ENCODE measurements at places on chromosomes 6 and 20.
A peak's percentile ranks its signal among the peaks of the same experiment; 100 is the strongest.

- DNase-seq, result no peak
Observed at GRCh38 chr6:153698001-153698400, 341.0 kb upstream of the OPRM1 start.

- DNase-seq, result no peak
Observed at GRCh38 chr6:14518515-14519217, 401.1 kb downstream of the CD83 start.

GRCh38 chr6:35362200-35362599 lies 19.8 kb downstream of the PPARD start:
- no peak for DNase-seq

DNA sequence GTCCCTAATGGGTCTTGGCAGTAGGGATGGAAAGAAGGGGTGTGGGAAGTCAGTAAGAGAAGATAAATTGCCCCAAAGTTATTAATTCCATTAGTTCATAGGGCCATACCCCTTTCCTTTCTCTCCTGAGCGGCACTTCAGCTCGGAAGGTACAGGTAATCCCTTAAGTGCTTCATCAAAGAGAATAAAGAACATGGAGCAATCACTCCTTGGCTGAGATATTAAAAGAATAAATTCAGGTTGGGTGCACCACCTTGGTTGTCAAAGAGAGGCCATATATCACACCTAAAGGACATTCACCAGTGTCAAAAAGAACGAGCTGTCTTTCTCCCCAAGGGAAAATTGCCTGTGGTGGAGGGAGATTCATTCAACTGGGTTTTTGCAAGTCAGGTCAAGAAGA lies 87.5 kb downstream of the EDN3 start:
- DNase-seq, result no peak

DNA sequence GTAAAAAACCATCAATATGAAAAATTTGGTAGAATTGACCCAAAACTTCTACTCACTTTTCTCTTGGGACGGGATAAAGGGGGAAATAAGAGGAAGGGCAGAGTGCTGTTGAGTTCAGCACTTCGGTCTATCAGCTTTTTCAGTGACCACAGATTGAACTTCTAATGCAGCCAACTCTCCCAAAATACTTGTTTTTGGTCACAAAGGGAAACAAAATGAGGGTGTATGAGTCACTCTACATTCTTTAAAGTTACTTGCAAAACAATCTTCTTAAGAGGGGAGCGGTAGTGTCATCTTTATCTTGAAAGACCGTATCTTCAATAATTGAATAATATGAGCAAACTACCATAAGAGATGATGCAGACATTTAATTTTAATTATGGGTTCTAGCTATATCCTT lies 661.3 kb downstream of the CD109 start:
- no peak for DNase-seq

GRCh38 chr20:57030611-57031600 lies 235.5 kb downstream of the BMP7 start:
- DNase-seq, result no peak

- no peak for DNase-seq
Observed at GRCh38 chr6:141164042-141164743, 968.5 kb upstream of the GJE1 start.

DNA sequence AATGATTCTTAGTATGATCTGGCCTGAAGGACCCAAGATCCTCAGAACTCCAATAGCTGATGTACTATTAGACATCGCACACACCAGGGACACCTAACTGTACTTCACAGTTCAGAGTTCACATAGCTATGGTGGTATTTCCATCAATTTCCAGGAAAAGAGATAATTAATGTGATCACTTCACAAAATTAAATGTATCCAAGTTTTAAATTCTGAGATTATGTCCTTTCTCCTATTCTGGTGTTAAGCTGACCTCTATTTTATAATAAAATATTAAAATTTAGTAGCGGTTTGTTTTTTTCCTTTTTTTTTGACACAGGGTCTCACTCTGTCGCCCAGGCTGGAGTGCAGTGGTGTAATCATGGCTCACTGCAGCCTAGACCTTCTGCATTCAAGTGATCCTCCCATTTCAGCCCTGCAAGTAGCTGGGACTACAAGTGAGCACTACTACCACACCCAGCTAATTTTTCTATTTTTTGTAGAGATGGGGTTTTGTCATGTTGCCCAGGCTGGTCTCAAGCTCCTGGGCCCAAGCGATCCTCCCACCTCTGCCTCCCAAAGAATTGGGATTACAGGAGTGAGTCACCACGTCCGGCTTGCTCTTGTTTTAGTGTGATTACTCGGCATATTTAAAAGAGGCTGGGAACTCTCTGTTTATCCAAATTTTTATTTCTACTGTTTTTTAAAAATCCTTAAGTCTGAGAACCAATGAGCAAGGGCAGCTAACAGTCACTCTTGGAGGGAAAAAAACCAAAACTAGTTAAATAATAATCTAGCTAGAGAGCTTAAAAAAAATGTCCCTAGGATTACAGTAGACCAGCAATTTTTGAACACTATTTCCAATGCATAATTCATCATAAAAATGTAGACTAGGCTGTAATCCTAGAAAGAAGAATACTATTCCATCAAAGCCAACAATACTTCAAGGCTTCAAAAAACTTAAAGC lies 16.0 kb downstream of the KIF13A start:
- DNase-seq, result no peak

DNA sequence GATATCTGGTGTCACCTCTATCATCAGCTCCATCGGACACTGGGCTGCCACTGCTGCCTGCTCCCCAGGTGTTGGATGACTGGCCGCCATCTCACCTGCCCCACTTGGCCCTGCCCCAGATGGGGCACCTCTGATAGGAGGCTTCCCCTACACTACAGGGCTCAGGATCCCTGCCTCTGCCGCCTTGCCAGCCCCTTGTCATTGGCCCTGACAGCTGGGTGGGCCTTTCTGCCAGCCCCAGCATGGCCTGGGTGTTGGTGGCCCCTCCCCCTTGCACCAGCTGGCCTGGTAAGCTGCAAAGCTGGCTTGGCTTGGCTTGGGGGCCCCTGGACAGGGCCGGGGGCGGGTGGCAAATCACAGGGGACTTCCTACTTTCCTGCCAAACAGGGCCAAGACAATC lies 10.6 kb downstream of the PACSIN1 start:
- DNase-seq, result no peak

- DNase-seq, result no peak
Observed at GRCh38 chr20:40081653-40082052, 607.4 kb downstream of the MAFB start.

- DNase-seq, result peak; percentile 76
Observed at GRCh38 chr6:166950443-166950821, 5.9 kb downstream of the RNASET2 start.

GRCh38 chr6:117619178-117619577 lies 16.9 kb upstream of the GOPC start:
- DNase-seq, result no peak

DNA sequence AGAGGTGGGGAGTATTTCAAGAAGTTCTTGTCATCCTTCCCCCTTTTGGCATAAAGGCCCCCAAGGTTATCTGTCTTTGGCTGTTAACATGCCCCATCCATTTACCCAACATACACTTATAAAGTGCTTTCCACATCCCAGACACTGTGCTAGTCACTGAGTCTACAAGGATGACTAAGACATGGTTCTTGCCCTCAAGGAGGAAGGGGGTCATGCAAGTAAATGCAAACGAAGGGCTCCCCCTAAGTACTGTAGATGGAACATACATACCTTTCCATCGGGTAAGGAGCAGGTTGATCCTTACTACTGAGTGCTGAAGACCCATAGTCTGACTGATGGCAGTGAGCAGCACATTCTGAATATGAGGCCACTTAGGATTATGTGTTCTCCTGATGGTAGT lies 38.3 kb downstream of the HECA start:
- no peak for DNase-seq

- DNase-seq, result no peak
Observed at GRCh38 chr6:15131234-15131633, 114.6 kb upstream of the JARID2 start.

DNA sequence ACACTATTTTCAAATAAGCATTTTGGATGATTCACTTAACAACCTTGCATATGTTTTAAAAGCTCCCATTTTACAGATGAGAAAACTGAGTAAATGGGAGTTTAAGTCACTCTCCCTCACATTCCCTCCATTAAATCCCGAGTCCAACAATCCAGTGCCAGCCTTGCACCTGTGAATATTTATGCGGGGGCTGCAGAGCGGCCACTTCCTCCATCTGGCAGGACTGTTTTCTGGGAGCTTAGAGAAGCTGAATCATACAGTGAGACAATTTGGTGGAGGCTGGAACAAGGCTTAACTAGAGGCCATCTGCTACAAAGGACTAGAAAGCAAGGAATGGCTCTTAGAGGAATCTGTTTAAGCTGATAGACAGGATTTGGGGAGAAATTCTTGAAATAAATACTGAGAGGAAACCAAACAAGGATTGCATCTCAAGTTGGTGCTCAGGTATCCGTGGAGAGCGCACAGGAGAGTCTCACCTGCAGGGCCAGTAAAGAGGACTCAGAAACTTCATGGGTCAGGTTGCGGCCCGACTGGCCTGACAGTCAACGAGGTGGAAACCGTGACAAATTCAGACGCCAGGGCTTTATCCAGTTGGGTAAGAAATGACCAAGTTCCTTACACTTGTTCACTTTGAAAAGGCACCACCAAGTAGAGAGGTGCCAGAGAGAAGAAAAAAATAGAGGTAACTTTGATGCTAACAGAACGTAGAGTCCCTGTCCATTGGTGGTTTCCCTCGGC lies 478.5 kb downstream of the QKI start:
- no peak for DNase-seq

- DNase-seq, result no peak
Observed at GRCh38 chr6:79928478-79928998, 18.8 kb downstream of the ELOVL4 start.

- no peak for DNase-seq
Observed at GRCh38 chr6:107344981-107345380, 114.4 kb downstream of the PDSS2 start.

DNA sequence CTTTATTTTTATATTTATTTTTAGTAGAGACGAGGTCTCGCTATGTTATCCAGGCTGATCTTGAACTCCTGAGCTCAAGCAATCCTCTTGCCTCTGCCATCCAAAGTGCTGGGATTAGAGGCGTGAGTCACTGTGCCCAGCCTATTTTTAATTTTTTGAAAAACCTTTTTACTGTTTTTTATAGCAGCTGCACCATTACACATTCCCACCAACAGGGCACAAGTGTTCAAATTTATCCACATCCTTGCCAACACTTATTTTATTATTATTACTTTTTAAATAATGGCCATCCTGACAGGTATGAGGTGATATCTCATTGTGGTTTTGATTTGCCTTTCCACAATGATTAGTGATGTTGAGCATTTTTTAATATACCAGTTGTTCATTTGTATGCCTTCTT lies 42.5 kb downstream of the PACSIN1 start:
- no peak for DNase-seq

GRCh38 chr6:47308198-47308517 lies 1.5 kb downstream of the TNFRSF21 start:
- DNase-seq, result no peak

DNA sequence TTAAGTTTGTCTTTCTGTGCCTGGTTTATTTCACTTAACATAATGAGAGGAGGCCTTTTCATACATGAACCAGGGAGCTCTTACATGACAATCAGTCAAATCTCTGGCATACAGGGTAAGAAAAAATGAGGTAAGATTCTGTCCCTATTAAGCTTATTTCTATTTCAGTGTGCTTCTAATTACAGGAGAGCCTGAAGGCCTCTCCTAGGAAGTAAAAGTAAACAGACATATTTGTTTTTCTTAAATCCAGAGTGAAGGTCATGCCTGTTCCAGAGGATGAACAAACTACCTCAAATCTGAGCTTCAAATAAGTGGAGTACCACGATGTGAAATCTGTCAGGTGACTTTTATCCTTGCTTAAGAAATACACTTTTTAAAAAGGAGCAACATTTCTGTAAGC lies 72.6 kb downstream of the POPDC3 start:
- no peak for DNase-seq

DNA sequence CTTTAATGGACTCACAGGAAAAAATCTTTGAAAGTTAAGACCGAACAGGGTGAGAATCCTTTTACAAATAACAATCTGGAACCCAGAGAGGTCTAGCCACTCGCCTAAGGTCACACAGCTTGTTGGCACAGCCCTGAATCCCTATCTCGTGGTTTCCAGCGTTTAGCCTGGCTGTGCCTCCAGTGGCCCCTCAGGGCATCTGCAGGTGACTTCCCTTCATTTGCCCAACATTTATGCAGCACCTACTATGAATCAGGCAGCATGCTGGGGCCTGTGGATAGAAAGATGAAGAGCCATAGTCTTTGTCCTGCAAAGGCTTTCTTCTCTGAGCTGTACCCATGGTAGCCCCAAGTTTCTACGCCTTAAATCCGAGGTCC lies 2.6 kb upstream of the NR2E1 start:
- DNase-seq, result peak; percentile 25

GRCh38 chr6:138101946-138102731 lies 5.1 kb downstream of the PERP start:
- no peak for DNase-seq

- no peak for DNase-seq
Observed at GRCh38 chr6:85798931-85799652, 156.4 kb upstream of the SYNCRIP start.

DNA sequence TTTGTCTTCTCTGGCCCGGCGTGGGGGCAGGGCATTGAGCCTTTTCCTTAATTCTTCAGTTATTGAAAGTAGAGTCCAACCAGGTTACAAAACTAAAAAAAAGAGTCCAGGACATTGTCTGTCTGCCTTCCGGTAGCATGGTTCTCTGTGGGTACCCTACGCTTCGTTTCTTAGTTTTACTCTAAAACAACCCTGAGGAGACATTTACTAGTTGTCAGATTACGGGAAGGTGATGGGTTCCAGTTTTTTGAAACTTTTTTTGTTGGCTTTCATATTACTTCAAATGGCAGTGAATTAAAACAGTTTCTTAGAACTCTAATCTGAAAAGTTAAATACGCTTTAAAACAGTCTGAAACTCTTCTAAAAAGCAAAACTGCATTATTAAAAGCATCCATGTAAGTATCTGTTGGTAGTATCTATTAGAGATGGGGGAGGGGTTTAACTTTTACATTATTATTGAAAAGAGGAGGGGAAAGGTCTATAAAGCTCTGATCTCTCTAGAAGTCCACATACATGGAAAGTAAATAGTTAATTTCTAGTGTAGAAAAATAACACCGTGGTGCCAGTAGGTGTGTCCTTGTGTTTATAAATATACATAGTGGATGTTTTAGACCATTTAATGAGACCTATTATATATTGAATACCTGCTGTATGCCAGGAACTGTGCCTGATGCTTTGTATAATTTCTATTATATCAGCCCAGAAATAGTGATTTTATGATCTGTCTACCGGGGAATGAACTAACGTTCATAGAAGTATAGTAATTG lies 2.2 kb downstream of the BICRAL start:
- DNase-seq, result no peak

DNA sequence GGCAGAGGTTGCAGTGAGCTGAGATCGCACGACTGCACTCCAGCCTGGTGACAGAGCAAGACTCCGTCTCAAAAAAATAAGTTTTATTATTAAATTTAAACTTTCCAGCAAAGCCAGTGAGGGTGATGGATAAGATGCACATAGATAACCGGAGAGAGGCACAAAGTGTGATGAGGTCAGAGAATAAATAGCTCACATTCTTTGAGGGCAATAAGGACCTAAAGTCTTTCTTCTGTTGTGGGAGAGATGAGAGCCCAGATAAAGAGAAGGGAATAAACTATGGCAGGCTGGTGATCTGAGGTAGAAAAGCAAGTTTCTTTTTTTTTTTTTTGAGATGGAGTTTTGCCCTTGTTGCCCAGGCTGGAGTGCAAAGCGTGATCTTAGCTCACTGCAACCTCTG lies 20.6 kb upstream of the EZR start:
- no peak for DNase-seq

Data from GM20000 (cell line).